Lung (tissue), 17 donors: ENCODE measurements at places on chromosomes 3 and 15.

- no peak for DNase-seq
Observed at GRCh38 chr3:76873532-76874242, 166.2 kb upstream of the ROBO2 start.

- peak; percentile 63 for DNase-seq
Observed at GRCh38 chr3:58041826-58042324, 33.7 kb downstream of the FLNB start.

DNA sequence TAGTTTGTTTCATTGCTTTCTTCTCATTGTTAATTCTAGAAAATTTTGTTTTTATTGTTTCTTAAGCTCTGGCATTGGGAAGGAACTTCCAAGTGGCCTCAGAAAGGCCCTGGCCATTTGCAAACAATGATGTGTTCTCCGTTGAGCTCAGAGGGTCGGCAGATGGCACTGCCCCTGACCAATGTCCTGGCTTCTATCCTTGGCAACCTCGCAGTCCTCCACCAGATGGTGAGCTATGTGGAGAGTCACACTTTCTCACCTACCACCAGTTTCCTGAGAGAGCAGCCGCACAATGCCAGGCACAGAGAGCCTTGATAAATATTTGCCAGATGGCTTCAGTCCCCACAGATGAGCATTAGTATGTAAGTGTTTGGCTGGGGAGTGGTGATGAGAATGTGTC is 343.7 kb downstream of the EPHB1 start:
- no peak for DNase-seq

- no peak for DNase-seq
Observed at GRCh38 chr15:50353251-50353974, 1.6 kb downstream of the GABPB1 start.

GRCh38 chr3:100482176-100482575 is 10.2 kb upstream of the TMEM45A start:
- DNase-seq: no peak

GRCh38 chr15:85377269-85377668 is 3.1 kb upstream of the AKAP13 start:
- no peak for DNase-seq

GRCh38 chr3:146903927-146904326 is 298.8 kb upstream of the PLSCR5 start:
- DNase-seq: no peak

- no peak for DNase-seq
Observed at GRCh38 chr3:42886294-42886822, 10.7 kb upstream of the CYP8B1 start.

GRCh38 chr3:73028803-73029202 is 32.2 kb downstream of the PPP4R2 start:
- DNase-seq: no peak

GRCh38 chr15:80615783-80616391 is 79.2 kb upstream of the ABHD17C start:
- DNase-seq: peak; percentile 87

GRCh38 chr3:70911719-70912118 is 599.3 kb upstream of the MDFIC2 start:
- DNase-seq: no peak

GRCh38 chr3:12796171-12797123 is at the start of gene CAND2:
Gene CAND2, plus strand, starts transcription at chr3:12796680. Its CDS starts 41 bp downstream, at chr3:12796721.
- peak; percentile 85 for DNase-seq
